ENCODE measurements at places on chromosomes 5 and 9.
A peak's percentile ranks its signal among the peaks of the same experiment; 100 is the strongest.

DNA sequence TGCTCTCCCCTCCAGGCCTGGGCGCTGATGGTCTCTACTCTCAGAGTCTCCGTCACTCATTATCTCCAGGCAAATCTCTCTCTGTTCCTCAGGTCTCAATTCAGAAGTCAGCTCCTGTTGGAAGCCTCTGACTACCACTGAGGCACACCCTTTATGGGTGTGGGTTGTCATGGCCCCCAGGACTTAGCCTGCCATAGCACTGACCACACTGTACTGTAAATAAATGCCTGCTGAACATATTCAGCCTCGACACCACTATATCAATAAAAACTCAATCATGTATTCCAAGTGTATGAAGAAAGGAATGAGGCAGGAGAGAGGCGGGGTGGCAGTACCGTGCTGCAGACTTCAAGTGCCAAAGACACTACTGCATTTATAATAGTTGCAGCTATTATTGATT, 88.9 kb downstream of the PCDH1 start:
- no peak for DNase-seq

GRCh38 chr9:128503870-128504269, 649 bp upstream of the GLE1 start:
- no peak for DNase-seq

DNA sequence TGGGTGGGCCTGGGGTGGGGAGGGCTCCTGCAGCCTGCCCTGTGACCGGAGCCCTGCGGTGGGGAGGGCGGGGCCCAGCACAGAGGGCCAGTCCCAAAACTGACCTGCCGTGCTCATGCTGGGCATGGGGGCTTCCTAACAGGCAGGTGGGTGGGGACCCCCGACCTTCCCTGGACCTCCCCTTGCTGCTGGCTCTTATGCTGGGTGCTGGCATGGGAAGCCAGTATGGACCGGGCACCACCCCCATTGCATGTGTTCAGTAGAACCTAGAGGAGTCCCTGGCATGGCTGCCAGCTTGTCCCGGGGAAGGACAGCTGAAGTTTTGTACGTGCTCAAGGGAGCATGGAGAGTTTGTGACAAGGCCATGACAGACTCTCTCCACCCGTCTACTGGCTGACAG, 37.1 kb downstream of the WNK2 start:
- no peak for DNase-seq

DNA sequence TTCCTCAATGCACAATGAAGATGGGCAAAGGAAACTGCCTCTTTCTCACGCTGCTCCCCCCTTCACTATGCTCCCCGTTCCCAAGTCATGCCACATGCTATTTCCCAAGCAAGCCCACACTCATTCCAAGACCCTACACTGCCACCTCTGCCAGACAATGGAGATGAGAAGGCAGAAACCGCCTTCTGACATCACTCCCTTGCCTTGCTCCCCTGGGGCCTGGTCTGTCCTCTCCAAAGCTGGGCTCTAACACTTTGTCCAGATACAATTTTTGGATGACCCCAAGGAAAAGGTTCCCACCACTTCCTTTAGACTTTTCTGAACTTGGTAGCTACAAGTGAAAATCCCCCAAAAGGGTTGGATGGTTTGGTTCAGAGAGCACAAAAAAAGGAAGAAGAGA, 7.2 kb upstream of the ADRA1B start:
- DNase-seq: no peak

GRCh38 chr9:78044189-78044588, 12.6 kb upstream of the GNAQ start:
- DNase-seq: no peak

GRCh38 chr5:143966280-143966679, 154.3 kb downstream of the HMHB1 start:
- DNase-seq: no peak

GRCh38 chr5:17069995-17070511, 134.0 kb upstream of the MYO10 start:
- no peak for DNase-seq

- peak; percentile 41 for DNase-seq
These were observed 267.0 kb downstream of the SEC61B start for GRCh38 chr9:99489060-99489413.

- DNase-seq: no peak
These were observed 9.2 kb upstream of the TLX3 start for GRCh38 chr5:171299851-171300250.

DNA sequence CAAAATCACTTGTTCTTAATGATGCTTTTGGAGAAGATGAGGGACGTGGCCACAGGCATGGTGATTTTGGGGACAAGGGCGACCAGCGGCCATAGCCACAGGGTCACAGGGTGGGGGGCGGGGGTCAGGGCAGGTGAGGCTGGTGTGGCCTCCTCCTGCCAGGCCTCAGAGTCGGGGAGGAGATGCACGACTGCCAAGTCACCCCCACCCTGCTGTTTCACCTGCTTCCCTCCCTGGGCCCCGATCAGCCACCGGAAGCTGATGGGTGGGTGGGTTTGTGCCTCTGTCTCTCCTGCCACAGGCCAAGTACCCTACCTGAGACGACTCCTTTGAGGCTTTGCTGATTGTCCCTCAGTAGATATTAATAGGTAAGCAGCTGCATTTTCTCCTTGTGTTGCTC, 199.3 kb downstream of the PAX5 start:
- DNase-seq: no peak

DNA sequence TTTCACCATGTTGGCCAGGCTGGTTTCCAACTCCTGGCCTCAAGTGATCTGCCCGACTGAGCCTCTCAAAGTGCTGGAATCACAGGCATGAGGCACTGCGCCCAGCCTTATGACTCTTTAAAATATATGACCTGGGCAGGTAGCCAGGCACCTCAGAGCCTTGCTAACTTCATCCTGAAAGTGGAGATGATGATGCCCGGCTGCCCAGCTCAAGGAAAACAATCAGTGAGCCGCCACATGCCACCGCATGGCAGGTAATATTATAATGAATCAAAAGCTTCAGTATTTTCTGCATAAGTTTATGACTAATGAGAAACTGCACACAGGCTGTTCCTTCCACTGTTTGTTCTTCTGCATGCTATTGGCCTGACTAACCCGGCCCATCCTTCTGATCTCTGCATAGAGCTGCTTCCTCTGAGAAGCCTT, 30.4 kb upstream of the DMRT1 start:
- DNase-seq: no peak

DNA sequence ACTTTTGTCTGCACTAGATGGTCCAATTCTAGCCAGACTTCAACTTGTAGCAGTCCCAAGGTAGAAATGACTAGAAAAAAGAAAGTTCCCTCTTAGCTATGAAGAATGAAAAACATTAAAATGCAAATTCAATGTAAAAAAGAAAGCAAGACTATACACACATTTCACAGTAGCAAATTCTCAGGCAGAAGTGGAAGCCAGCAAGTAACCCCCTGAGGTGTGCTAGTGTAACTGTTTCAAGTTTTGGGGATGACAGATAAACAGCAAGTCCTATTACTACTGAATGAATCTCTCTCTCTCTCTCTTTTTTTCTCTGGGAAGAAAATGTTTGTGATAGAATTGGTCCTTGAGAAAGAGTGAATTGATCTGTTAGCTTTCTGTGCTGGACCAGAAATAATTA, 185.6 kb downstream of the EFNA5 start:
- DNase-seq: no peak

DNA sequence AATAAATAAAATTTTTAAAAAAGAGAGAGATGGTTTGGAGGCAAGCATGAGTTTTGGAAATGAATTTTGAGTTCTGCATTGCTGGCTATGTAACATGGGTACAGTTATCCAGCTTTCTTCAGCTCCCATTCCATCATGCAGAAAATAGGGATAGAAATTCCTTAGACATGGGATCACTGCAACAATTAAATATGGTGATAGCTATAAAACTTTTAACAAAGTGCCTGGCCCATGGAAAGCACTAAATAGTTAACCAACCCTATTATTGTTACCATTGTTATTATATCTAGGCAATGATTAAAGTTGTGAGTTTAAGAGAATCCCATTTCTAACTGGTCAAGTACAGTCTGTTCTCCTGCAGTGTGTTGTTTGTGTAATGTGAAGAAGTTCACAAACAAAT, 115.4 kb upstream of the GAS1 start:
- no peak for DNase-seq

DNA sequence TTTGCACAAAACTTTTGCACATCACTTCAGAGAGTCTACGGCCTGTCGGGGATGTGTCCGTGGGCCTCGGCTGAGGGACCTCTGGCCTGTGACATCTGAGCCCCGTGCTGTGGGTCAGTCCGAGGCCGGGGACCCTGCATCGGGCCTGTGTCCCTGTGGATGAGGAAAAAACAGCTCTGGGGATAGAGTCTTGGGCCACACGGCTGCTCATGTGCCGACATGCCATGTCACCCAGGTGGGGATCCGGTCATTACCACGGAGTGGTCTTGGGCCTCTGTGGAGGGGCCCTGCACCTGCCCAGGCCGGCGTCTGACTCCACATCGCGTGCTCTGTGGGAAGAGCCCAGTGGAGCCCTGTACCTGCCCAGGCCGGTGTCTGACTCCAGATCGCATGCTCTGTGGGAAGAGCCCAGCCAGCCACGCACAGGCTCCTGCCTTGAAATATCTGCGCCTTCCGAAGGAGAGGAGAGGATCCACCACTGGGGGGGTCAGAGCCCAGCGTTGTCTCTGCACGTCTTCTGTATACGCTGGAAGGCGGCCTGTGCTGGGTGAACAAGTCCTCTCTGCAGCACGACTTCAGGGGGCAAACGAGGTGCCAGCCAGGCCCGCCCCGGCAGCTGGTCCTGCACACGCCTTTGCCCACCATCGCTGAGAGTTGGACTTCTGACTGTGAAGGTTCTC, 27.5 kb upstream of the IRX4 start:
- no peak for DNase-seq

DNA sequence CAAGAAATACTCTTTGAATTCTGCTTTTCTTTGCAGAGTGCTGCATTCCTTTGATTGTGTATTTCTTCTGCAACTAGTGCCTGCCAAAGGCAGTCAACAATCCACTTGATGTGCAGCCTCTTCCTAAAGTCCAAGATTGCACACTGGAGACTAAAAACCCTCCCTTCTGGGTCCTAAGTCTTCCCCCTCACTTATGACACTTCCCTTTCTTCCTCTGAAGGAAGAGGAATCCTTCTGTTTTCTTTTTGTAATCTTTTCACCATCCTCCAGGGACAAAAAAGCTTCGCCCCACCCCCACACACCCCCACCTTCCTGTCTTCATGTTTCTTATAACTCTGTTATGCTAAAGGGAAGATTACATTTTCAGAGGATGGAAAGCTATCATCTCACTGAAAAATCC, 39.9 kb downstream of the WDR36 start:
- no peak for DNase-seq

DNA sequence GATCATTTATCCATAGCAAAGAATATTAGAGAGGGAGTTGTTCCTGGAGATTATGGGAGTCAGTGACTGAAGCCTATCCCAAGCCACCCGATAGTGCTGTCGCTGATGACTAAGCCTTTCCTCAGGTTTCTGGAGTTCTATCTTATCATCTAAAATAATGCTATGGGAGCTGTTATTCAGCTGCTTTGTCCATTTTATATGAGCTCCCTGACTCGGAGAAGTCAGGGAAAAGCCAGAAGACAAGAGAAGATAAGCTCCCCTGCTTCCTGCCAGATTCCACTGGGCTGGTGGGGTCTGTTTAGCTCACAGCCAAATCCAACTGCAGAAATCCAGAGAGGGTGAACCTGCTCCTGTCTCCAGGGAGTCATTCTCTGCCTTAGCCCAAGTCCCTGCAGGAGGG, 148.2 kb downstream of the DROSHA start:
- DNase-seq: no peak

GRCh38 chr9:89454498-89455355, 43.2 kb downstream of the SEMA4D start:
- DNase-seq: no peak

DNA sequence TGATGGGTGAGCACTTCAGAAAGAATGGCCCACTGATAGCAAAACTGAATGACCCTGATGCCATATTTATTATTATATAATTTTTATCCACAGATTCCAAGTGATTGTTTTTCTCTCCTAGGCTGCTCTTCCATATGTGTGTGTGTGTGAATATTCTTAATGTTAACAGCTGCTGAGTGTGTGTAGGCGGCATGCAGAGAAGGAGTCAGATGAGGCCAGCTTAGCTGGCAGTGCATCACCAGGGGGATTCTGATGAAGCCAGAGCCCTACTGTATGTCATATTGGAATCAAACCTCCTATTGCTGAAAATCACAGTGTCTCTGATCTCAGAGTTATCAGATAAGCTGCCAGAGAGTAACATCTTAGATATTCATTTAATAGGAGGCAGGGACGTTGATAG, 177.1 kb downstream of the DMAC1 start:
- DNase-seq: no peak

DNA sequence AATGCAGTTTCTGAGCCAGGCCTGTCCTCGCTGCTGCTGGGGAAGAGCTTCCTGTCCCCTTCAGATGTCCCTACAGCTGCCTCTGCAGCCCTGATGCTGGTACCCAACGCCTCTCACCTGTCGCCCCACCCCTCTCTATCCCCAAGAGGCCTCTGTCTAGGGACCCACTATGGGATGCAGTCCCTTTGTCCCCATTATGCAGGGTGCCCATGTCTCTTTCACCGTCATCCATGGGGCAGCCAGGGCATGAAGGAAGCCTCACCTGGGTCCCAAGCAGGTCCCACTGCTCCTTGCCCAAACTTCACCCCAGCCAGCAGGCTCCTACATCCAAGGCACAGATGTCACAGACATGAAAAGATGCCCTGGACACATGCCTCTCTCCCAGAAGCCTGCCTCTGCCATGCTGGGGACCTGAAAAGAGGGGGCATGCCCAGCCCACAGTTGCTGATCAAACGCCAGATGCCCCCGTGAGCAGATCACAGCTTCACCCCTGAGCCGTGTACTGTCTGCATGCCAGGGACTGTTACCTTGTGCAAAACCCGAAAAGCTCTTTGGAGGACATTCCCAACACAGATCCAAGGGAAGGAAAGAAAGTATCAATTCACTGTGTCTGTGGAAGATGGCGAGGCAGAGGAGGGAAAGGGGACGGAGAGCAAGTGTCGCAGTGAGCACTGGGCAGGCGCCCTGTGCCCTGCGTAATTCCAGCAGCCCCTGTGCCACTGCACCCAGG, 81.0 kb downstream of the ADAMTS2 start:
- no peak for DNase-seq

DNA sequence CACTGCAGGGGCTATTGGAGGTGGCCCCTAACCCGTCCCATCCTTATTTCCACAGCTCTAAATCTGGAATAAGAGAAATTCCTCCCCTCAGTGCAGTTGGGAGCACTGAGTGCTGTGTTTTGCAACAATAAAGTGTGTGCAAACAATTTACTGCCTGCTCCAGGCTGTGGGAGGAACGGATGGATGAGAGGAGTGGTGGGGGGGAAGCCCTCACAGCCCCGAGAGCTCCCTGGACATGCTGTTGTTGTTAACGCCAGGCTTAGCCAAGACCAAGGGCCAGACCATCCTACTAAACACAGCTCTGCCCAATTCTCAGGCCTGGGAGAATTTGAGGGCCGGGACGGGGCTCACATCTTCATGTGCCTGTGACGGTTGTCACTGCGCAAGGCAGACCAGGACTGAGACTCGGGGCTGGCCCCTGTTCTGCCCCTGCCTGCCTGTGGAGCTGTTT, 200.2 kb downstream of the DAB2IP start:
- DNase-seq: no peak

- DNase-seq: no peak
These were observed 15.5 kb downstream of the OLFML2A start for GRCh38 chr9:124792257-124793014.

- no peak for DNase-seq
These were observed 395.4 kb downstream of the NTRK2 start for GRCh38 chr9:85064811-85065371.

GRCh38 chr5:98635656-98636055, 137.8 kb upstream of the RGMB start:
- peak; percentile 29 for DNase-seq
